Smooth muscle cell of the brain vasculature (primary cell): ENCODE measurements at places on chromosomes 4 and X.

DNA sequence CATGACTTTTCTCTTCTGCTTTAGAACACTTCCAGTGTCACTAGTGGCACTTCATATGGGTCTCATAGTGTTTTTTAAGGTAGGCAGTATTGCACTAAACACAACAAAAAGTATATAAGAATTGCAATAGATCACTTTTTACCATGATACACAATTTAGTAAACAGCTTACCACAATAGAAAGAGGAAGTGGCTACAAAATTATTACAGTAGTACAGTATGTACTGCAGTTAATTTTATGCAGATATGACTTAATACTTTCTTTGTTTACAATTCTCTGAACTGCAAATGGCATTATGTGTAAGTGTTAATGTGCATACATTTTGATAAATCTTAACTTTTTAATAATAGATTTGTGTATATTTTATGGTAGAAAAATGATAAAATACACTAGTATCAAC, 157.3 kb downstream of the RRAGB start:
- no peak for DNase-seq

- no peak for DNase-seq
Measured at GRCh38 chrX:121407627-121408026, 360.2 kb downstream of the GLUD2 start.

- DNase-seq: no peak
Measured at GRCh38 chrX:7146020-7146702, 1.4 kb upstream of the STS start.

- no peak for DNase-seq
Measured at GRCh38 chr4:139523076-139523475, 32.9 kb downstream of the SETD7 start.

DNA sequence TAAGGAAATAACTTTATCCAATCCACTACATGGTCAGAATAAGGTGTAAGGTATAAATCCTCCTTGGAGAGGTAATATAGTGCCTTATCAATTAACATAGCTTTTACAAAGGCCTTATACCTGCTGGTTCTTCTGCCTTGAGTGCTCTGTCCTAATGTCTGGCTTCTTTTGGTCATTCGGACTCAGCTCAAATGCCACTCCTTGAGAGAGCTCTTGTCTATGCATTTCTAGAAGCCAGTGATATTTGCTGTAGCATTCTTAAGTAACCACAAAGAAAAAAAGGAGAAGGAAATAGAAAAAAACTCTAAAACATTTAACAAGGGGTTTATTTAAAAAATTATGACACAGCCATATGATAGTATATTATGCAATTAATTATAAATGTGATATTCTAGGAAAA, 444.8 kb upstream of the SLIT2 start:
- DNase-seq: no peak

DNA sequence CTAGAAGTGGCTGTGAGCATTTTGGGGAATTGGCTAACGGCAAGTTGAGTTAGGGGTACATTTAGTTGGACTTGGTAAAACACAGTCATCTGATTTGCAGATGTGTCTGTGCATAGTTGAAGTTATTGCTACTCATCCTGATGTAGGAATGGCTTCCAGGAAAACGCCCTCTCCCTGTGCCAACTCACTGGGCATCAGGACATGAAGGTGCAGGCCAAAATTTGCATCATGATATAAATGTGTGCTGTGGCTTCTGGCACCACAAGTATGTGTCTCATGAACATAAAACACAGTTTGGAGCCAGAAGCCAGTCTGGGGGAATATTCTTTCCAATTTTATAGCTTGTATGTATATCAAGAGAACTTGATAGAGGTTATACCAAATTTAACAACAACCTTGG, 54.2 kb upstream of the CBR4 start:
- no peak for DNase-seq

GRCh38 chrX:11447418-11447817, 154.2 kb downstream of the AMELX start:
- DNase-seq: no peak

GRCh38 chr4:2402048-2402842, 16.2 kb downstream of the ZFYVE28 start:
- no peak for DNase-seq

DNA sequence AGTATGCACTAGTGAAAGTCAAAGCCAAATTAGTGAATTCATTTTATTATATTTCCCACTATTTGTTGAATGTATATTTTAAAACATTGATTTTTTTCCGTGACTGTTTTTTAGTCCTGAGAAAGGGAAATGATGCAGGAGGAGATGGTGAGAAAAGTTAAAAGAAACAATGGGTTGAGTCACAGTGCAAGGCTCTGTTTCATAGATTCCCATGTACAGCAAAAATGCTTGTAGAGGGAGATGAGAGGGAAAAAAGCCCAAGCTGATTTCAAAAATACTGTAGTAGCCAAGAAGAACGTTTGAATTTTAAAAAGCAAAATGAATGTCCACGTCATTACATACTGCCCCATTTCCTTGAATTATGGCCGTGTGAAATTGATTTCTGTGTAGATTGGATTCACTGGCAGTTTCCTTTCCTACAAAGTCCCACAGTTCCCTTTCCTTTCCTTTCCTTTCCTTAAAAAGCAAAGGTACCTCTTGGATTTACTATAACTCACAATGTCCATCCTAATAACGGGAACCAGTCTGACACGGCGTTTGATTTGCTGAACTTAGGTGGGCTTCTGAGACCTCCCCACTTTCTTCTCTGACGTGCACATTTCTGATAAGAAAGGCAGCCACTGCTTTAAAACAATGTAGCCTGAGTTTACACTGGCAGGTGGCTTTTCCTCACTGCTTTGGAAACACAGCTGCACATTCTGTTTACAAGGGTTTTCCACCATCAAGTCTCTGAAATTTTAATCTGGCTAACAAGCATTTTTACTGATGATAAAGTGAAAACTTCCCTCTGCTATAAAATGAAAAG, 63.7 kb downstream of the SPCS3 start:
- no peak for DNase-seq

- no peak for DNase-seq
Measured at GRCh38 chrX:136588036-136588435, 56.0 kb downstream of the VGLL1 start.

GRCh38 chr4:139050446-139050845, 34.9 kb downstream of the NOCT start:
- no peak for DNase-seq

GRCh38 chr4:157265281-157265680, 44.8 kb downstream of the GRIA2 start:
- no peak for DNase-seq

DNA sequence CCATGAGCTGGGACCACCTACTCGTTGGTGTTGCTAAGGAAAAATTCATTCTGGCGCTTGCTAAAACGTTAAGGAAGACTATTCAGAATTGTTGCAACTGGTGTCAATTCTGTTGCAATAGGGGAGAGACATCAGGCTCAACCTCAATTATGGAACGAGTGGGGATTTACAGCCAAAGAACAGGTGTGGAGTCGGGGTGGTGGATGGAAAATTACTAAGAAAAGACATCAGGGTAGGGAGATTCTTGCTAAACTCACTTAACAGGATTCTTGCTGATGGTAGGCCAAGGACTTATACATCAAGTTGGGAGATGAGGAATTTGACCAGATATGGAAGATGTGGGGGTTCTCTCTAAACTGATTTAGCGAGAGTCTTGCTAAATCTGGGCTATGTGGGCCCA, 139.7 kb downstream of the TENM3 start:
- no peak for DNase-seq

GRCh38 chrX:150506020-150506419, 62.4 kb upstream of the MTM1 start:
- no peak for DNase-seq

DNA sequence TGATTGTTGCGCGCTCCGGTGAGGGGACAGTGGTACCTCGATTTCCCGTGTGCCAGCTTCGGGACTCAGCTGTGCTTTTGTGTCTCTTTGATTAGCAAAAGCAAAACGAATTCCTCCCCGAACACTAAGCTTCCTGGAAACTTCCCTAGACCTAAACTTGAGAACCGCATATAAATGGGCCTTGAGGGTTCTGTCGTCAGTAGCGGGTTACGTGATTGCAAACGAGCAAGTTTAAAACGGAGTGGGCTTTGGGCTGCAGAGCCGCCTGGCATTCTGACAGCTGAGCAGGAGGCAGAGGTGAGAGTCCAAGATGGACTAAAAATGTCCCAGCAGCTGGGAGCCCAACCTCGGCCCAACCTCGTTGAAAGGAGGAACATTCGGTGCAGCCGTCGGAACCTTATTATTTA, 1.2 kb upstream of the TAPT1 start:
- no peak for DNase-seq

DNA sequence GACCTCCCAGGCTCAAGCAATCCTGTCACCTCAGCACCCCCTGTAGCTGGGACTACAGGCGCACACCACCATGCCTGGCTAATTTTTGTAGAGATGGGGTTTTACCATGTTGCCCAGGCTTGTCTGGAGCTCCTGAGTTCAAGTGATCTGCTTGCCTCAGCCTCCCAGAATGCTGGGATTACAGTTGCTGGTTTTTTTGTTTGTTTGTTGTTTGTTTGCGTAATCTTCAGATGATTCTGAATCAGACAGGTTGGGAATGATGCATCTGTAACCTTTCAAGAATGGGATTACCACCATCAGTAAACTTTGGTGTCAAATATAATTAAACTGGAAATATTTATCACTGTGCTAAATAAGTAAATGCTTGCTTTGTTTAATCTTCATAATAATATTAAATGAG, 62.0 kb upstream of the SLC10A4 start:
- DNase-seq: no peak

DNA sequence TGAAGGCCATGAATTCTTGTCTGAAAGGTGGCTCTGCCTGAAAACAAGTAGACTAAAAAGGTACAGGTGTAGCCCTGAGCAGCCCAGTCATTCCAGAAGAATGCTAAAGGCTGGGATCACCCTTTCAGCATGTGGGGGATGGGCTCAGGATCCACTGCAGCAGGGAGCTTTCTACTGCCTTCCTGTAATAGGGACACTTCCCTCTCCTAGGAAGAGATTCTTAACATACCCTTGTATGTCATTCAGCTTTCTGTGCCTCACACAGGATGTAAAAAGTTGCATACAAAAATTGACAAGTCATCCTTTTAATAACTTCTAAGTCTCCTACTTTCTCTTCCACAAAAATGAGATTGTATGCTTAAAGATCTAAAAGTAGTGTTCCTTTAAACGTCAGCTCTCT, 123.3 kb downstream of the ZNF518B start:
- DNase-seq: no peak

DNA sequence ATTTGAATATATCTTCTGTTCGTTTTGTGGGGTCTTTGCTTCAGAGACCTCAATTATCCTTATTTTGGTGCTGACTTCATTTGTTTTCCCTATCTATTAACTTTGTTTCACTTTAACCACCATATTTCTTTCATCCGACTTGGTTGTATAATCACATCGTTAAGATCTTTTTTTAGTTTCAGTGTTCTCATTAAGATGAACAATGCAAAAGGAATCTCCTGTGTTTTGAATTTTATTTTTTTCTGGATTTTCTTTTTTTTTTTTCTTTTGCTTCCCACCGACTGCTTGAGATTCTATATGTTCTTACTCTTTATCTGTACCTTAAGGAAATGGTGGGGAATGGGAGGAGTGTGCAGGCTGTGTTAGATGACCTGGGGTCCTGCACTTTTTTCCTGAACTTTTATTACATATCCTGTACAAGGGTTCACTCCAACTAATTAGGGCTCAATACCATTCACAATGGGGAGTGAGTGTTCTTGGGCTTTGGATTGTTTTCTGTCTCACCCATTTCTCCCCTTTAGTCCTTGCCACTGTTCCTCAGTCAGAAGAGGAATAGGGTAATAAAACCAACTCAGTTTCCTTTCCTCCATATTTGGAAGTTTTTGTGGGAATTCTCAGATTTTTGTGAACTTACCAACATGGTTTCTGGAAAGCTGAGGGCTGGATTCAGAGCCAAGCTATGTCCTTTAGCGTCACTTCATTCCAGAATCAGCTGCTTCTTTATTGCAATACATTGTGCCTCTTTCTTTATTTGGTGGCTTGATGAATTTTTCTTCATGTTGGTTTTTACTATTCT, 43.2 kb upstream of the BMPR1B start:
- DNase-seq: no peak

- no peak for DNase-seq
Measured at GRCh38 chr4:8359193-8359592, 81.3 kb downstream of the ACOX3 start.

DNA sequence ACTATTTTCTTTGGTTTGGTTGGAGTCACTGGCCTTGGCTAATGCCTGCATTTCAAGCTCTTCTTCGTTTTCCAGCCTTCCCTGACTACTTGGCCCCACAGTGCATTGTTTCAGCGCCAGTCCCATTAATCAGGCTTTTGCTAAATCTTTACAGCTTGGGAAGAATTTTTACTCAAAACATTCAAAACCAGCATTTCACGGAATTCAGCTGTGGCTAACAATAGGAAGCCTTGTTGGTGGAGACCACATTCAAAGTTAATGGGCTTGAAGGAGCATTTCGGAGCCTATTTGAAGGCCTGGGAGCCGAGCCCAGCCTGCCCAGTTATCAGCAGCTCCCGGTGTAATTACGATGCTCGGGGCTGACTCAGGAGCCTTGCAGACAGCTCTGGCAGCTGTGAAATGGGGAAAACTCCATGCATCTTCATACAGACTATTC, 30.8 kb upstream of the VCX2 start:
- DNase-seq: no peak

DNA sequence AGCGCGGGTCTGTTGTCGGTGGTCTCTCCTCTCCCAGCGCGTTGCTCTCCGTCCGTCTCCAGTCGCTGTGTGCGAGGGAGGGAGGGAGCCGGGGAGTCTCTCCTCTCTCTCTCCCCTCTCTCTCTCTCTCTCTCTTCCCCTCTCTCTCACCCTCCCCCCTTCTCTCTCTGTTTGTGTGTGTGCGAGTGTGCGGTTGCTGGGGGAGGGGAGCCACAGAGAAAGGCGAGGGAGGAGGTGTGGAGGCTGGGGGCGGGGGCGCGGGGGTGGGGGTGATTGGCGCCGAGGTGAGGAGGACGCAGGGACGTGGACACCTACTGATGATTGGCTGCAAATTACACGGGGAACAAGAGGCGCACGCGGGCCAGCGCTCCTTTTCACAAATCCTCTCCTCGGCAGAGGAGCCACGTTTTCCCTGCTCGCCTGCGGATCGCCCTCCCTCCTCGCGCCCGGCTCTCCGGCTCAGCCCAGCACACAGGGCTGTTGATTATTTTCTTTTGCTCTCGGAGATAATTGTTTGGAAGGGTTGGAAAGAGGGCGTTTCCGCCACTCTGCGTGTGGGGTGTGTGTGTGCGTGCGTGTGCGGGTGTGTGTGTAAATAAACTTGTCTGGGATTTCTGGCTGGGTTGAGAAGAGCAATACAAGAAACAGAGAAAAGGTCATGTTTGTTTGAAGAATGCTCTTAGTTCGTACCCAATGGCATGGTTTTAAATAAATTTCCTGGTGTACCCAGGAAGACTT, at the start of gene CXXC4:
TSS of gene CXXC4 (minus strand) at position 73 of the 738 bp plus-strand sequence. CDS start 3,092 bp downstream, outside the sequence.
- no peak for DNase-seq

DNA sequence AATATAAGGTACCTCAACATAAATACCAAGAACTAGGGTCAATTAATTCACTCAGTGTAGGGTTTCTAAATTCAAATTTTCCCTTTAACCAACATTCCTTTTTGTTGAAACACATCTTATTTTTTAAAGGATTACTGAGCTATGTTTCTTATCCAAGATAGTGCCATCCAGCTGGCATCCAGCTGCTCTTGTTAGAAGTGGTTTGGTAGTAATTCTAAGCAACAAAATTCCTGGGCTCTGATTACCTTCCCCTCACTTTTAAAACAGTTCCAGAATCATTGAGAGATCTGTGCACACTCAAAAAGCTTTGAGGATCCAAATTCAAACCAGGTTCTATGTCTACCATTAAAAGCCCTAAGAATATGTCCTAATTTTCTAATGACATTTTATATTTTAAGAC, 583.7 kb downstream of the TRIML1 start:
- no peak for DNase-seq
